ENCODE measurements at places on chromosomes 7 and 10.

DNA sequence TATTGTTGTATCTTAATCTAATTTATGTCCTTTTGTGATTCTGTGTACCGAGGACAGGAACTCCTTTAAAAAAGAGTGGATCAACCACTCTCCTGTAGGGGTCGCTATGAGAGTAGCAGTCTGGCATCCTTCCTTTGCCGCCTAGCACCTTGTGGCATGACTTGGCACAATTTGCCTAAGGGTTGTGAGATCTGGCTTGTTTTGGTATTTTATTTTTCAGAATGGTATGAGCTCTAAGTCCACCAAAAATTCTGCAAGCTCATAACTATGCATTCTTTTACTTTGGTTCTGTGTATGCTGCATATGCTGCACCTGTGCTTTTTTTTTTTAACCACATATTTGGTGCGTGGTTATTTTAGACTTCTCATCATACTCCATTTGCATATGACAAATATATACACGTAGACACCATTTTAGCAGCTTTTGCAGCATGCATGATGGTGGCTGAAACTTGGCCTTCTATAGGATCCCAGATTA is 112.8 kb downstream of the CDK14 start:
- no peak for DNase-seq

- no peak for DNase-seq
Observed at GRCh38 chr10:87177-88080, 38.3 kb upstream of the TUBB8 start.

DNA sequence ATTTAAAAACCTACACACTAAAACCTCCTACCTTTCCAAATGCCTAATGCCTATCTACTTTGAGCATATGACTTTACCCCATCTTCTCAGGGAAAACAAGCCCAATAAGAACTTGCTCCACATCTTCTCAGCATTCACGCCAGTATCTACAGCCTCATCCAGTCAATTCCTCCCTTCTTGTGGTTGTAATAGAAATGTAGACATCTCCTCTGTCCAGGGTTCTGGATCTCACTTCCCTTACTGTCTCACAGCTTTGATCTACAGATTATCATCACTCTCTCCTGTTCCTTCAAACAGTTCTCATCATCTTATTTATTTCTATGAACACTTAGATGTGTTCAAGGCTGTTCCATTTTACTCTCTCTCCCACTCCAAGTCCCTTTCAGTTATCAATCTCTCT is 70.4 kb upstream of the NOBOX start:
- DNase-seq, result no peak

- no peak for DNase-seq
Observed at GRCh38 chr10:26987851-26988250, 112.4 kb downstream of the ANKRD26 start.
